ENCODE measurements at places on chromosomes 1 and 21. TPM values are rescaled to one million over a fixed set of nuclear protein-coding genes. Genes with fewer than 3 reads are reported as not detected.

DNA sequence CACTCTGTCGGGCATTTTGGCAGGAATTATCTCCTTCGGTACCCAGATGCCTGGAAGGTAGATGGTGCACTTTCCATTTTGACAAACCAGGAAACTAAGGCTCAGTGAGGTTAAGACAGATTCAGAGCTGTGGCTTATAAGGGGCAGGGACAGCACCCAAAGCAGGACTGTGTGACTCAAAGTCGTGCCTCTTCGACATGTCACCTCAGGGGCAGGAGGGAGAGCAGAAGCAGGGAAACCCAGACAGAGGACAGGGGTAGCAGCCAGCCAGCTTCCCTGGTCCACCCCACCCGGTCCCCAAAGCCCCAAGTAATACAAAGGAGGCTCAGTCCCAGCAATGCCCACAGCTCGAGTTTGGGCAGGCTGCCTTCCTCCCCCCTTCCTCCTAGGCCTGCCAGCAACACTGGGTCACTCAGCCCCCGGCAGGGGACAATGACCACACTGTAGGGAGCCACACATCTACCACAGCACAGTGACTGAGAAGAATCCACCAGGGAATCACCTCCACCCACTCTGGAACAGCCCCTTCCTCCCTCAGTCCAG is 2.5 kb downstream of the RHOC start:
- no peak for DNase-seq

DNA sequence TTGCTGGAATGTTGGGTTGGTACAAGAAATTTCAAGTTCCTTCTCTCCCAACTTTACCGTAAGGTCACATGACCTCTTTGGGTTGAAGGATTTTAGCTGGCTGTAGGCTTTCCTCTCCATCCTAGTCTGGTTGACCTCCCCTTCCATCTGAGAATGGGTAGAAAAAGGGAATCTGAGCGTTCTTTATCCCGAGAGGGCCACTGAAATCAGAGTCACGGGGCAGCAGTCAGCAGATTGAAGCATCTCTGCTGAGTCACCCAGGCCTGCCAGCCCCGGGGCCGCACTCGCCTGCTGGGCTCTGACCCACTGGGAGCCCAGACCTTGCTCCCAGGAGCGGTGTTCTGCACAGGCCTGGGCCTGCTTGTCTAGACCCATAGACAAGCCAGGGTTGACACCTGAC is 31.0 kb downstream of the TMCC2 start:
- DNase-seq = peak; percentile 81

The OR10J4 gene
- not detected for total RNA-seq

DNA sequence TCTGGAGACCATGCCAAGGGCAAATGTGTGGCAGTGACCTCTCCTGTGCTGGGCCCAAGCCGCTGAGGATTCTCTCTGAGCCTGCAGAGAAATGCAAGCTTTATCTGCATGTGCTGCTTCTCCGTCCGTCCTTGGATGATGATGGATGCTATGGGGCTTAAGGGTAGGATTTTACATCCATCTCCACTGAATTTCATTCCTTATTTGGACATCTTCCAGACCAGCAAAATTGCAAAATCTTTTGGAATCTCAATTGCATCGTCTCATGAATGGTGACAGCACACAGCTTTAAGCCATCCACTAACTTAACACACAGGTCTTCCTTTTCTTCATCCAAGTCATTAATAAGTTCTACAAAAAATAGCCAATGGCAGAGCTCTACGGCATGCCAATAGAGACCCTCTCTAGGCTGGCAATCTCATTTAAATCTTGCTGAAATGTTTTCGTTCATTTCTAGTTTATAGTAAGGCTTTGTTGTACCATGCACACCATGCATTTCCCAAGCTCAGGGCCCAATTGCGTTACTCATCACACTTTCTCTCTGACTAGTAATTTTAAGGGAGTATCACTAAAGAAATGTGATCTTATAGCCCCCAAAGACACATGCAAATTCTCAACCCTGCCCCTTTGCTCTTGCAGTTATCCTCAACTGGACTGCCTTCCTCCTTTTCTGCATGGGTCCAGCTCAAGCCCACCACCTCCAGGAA is 11.1 kb downstream of the BATF3 start:
- no peak for DNase-seq

The DPYD gene
- 14.3 TPM for total RNA-seq

The EXTL1 gene
- 0.15 TPM for total RNA-seq

The PCP4 gene
- not detected for total RNA-seq

DNA sequence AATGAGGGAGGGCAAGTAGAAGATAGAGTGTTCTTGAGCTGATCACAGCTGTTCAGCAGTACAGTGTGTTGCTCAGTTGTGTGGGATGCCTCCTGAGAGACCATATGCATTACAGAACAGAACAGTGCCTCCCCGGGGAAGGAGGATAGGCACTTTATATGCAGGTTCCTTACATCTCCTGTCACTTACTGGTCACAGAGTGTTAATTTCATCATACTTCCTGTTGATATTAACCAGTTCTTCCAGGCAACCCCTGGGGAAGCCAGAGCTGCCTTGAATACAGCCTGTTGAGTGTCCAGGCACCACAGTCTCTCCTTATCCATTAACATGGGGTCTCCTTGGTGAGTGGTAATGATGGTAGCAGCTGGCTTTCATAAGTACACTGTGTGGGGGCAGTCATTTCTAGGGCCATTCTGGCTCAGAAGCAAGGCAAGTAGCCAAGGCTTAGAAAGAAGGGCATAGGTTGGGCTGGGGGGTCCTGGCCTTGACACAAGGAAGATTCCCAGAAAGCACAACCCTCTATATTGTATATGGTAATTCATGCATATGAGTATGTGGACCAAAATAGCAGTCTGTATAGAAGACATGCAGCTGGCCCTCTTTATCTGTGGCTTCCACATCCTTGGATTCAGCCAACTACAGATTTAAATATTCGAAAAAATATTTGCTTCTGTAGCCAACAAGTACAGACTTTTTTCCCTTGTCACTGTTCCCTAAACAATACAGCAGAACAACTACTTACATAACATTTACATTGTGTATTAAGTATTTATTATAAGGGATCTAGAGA is 142.4 kb downstream of the ZP4 start:
- DNase-seq = no peak

The C1orf105 gene
- not detected for total RNA-seq

GRCh38 chr21:33067457-33067856 is 2.5 kb upstream of the OLIG1 start:
- DNase-seq = no peak

GRCh38 chr21:26925636-26926035 is 41.3 kb downstream of the ADAMTS5 start:
- DNase-seq = no peak

The CNKSR1 gene
- total RNA-seq = 1.3 TPM

DNA sequence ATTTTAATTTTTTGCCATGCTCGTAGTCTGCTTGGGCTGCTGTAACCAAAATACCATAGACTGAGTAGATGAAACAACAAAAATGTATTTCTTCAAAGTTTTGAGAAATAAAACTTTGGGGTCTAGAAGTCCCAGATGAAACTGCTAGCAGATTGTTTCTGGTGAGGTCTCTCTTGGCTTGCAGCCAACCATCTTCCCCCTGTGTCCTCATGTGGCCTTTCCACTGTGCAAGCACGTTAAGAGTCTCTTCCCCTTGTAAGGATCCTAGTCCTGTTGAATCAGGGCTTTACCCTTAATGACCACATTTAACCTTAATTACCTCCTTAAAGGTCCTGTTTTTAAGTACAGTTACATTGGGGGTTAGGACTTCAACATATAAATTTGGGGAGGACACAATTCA is 86.6 kb downstream of the PTBP2 start:
- DNase-seq = no peak

The OPTC gene
- total RNA-seq = not detected

- DNase-seq = peak; percentile 13
These were observed 141.8 kb downstream of the TTLL7 start for GRCh38 chr1:83857103-83857502.

- no peak for DNase-seq
These were observed 868.0 kb downstream of the USP25 start for GRCh38 chr21:16597753-16598152.

DNA sequence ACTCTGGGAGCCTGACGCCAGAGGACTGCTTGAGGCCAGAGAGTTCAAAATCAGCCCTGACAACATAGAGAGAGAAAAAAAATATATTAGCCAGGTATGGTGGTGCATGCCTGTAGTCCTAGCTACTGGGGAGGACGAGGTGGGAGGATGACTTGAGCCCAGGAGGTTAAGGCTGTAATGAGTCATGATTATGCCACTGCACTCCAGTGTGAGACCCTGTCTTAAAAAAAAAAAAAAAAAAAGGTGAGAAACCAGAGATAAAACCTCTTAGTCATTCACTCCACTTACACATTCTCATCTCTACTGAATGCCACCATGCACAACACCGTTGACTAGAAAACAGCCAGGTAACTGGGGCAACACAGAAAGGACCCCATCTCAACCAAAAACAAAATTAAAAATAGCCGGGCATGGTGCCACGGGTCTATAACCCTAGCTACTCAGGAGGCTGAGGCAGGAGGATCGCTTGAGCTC is 178.1 kb downstream of the SLC45A1 start:
- peak; percentile 32 for DNase-seq

DNA sequence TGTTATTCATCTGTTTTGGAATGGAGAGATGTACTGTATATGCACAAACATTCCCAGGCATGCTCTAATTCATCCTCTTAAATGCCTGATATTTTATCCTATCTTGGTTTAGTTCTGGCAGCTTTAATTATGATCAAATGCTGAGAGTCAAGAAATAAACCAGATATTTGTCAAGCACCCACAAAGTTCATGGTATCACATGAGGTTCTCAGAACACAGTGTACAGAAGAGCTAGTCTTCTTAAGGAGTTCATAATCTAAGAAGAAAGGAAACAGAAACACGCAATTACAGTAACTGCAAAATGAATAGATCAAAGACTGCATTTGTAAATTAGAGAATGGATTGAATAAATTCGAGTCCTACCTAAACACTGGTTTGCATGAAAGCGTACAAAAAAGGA is 58.3 kb upstream of the KCNH1 start:
- DNase-seq = no peak

The PLA2G2A gene
- not detected for total RNA-seq

DNA sequence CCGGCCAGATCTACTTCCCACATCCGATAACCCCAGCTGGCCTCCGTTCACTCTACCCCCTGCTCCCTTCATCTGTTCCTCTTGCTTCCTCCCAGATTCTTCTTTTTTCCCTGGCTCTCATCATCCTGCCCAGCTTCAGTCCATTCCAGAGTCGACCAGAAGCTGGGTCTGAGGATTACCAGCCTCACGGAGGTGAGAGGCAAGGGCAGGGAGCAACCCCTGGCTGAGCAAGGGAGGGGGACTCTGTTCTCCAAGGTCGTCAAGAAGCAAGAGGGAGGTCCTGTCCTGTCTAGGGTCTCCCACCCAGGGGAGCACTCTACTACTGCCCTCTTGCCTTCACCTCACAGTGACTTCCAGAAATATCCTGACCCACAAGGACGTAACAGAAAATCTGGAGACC is 3.9 kb downstream of the JTB start:
- DNase-seq = no peak

DNA sequence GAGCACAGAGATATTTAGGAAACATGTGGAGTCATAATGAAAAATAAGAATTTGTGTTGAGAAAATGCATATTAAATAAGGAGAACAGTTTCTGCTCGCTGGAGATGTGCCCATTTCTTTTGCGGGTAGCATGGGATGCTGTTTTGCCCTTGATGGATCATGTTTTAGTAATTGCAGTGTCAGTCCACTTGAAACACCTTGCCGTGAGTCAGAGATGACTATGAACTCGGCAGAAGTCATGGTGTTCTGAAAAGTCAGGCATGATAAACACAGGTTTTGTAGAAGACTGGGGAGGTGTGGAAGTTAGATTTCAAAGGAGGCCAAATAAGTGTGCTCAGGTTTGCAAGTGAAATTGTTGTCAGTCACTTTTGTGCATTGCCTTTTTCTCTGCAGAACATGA is 315.0 kb upstream of the LRRC7 start:
- no peak for DNase-seq

- no peak for DNase-seq
These were observed 30.1 kb upstream of the KCNK2 start for GRCh38 chr1:215052256-215053015.

GRCh38 chr1:169586395-169587255 is at the start of gene F5:
TSS of gene F5 (minus strand) at chr1:169586481. CDS start at chr1:169586386, 95 bp downstream.
- peak; percentile 82 for DNase-seq

DNA sequence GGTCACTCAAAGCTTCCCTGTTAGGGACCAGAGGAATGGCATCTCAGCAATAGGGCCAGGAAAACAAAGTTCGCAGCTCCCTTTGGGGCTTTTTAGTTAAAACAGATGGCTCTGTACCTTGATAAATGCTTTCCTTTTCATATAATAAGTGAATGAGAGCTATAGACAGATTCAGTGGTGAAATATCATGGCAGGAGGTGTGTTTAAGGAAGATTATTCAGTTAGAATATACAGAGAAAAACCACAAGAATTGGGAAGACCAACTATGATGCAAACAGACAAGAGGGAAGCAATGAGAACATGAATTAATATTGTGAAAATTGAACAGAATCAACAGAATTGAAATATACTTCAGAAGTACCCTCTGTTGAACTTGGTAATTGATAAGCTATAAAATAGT is 379.4 kb downstream of the PLPP3 start:
- DNase-seq = no peak

The CD53 gene
- 0.46 TPM for total RNA-seq

- peak; percentile 55 for DNase-seq
These were observed 976.9 kb downstream of the BRINP3 start for GRCh38 chr1:189500778-189501177.

GRCh38 chr1:231172411-231172810 is 10.6 kb downstream of the TRIM67 start:
- no peak for DNase-seq
